ENCODE measurements at places on chromosomes 13 and 19.

DNA sequence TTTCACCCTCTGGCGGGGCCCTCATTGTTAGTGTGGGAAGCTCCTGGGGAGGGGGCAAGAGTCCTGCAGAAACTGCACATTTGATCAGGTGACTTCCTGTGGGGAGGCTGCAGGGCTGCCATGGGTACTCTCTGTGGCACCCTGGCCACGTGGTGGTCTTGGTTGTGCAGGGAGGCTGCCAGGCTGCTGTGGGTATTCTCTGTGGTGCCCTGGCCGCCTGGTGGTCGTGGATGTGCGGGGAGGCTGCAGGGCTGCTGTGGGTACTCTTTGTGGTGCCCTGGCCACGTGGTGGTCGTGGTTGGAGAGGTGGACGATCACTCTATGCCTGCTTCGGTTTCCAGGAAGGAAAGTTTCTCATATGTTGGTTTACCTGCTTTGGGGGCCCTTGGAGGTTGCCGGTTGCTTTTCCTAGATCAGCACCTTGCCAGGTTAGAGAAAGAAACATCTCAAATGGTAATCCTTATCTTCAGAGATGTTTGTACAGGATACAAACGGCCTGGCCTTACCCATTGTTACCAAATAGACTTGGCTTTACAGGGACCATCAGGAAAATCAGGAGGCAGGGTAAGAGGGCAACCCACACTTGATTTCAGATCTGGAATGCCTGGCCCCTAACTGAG is 22.9 kb downstream of the TEX29 start:
- no peak for DNase-seq

DNA sequence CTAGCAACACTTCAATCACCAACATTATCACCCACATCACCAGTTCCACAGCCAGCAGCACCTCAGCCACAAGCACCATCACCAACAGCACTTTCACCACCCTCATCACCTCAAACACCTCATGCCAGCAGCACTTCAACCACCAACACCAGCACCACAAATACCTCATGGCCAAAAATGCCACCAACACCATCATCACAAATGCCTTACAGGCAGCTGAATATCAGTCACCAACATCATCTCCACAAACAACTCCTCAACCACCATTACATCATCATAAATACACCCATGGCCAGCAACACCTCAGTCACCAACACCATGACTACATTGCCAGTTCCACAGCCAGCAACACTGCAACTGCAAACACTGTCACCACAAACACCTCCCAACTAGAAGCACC is 10.4 kb downstream of the FCER2 start:
- DNase-seq, result no peak

GRCh38 chr13:111844682-111845081 is 222.3 kb upstream of the SOX1 start:
- DNase-seq, result no peak

GRCh38 chr13:83272076-83272475 is 610.2 kb downstream of the SLITRK1 start:
- DNase-seq, result no peak

- DNase-seq, result peak; percentile 46
Observed at GRCh38 chr13:109494925-109495369, 291.4 kb downstream of the IRS2 start.

DNA sequence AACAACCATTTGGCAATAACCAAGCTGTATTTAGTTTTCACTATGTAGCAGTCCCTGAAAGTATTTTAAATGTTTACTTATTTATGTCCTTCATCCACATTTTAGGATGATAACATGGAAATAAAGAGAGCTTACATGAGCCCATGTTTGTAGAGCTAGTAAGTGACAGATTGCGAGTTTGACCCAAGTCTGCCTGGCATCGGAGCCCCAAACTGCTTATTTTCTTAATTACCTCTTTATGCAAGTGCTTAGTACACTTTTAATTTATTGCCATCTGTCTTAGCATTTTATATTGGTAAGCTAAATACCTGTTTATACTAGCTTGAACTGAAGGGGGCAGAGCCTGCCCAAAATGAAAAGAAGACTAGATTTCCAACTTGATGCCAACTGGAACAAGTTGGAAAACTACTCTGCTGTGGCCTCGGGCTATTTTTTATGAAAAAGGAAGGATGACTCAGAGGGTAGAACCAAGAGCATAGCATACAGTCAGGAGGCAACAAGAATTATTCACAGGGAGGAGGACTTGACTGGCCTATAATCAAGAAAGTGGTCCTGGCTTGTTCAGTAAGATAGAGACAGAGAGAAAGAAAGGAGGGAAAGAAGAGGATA is 150.2 kb downstream of the NDFIP2 start:
- DNase-seq, result peak; percentile 78

GRCh38 chr19:17695198-17695597 is 7.0 kb upstream of the UNC13A start:
- DNase-seq, result no peak

- DNase-seq, result no peak
Observed at GRCh38 chr19:42497492-42498168, 30.7 kb downstream of the CEACAM1 start.

DNA sequence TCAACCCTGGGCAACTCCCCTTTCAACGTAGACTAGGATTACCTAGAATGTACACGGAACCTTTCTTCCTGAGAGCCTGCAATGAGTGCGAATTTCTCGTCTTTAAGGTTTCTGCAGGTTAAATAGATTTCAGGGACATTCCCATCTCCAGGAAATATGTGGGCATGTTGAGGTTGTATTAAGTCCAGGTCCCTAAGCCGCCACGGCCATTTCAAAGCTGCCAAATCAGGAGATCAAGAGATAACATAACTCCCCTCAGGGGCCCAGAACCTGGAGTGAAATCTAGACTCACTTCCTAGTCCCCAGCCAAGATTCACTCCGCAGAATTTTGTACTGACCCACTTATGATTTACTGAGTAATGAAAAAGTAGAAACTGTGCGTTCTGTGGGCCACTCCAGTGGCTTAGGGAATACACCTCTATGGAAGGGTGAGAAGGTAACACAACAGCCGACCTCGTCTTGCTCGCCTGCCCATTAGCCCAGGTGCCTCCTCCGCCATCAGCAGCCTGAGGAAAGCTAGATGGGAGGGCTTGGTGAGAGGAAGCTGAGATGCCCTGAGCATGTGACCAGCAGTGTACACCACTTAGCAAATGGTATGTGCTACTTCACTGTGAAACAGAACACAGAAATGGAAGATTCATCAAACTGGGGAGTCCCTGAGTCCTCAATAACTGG is 98.5 kb upstream of the SOX1 start:
- DNase-seq, result no peak

- peak; percentile 89 for DNase-seq
Observed at GRCh38 chr19:850221-850978, 1.7 kb upstream of the ELANE start.

DNA sequence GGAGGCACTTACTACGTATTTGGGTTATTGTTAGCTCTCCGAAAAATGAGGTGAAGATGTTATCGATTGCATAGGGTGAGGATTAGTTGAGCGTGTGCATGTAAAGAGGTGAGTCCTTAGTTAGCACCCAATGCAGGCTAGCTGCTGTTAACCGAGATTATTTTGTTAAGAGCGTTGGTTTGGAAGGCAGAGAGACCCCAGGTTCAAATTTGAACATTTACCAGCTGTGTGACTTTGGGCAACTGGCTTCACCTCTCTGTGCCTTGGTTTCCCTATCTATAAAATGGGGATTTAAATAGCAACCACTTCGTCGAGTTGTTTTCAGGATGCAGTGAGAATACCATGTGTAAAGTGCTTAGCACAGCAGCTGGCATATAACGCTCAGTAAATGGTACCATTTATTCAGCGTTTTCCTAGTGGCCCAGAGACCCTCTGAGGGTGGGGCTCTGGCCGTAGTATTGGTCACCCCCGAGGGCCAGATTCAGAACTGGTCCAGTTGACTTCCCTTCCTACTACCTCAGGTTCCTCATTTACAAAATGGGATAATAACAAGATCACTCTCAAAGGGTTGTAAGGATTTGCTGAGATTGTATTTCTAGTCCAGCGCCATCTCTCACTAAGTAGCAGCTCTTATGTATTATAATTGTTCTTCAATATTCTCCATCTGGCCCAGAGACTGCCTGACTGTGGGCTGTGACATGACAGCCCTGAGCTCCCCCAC is 887 bp downstream of the SIPA1L3 start:
- DNase-seq, result no peak

- no peak for DNase-seq
Observed at GRCh38 chr19:40723661-40724254, 6.8 kb downstream of the ITPKC start.

- no peak for DNase-seq
Observed at GRCh38 chr19:49739933-49740332, 23.2 kb downstream of the TSKS start.

- no peak for DNase-seq
Observed at GRCh38 chr13:93460005-93460404, 233.4 kb downstream of the GPC6 start.

- no peak for DNase-seq
Observed at GRCh38 chr19:35768082-35768421, 7.3 kb upstream of the ARHGAP33 start.

GRCh38 chr13:20501120-20501519 is 24.5 kb downstream of the CRYL1 start:
- no peak for DNase-seq

GRCh38 chr19:15672580-15673175 is at the start of gene CYP4F12:
TSS of gene CYP4F12 (plus strand) at chr19:15673087. CDS start at chr19:15673530, 443 bp downstream.
- no peak for DNase-seq

GRCh38 chr13:32829676-32830335 is 186.4 kb upstream of the KL start:
- DNase-seq, result no peak

DNA sequence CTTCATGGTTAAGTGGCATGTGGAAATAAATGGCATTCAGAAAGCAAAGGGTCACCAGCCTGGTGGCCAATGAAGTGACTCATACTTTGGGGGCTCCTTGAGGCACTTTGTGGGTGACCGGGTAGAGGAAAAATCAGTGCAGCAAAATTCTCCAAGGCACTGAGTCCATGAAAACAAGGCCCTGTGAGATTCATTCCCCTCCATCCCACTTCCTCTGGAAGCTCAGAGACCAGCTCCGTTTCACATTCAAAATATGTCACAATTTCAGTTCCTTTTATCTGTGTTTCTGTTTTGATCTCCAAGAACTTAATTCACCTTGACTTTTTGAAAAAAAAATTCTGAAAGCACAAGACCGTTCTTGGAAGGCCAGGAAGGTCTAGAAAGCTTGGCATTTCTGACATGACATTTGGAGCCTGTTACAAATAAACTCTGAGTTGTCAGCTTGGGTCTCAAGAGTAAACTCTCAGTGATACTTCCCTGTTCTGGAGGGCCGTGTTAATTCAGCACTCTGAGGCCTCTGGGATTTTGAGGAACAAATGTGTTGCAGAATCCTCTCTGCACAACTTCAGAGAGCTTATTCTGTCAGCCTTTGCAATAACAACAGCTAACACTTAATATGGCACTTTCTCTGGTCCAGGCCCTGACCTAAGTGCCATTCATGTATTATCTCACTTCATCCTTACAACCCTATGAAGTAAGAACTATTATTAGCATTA is 6.8 kb downstream of the CYSLTR2 start:
- no peak for DNase-seq

DNA sequence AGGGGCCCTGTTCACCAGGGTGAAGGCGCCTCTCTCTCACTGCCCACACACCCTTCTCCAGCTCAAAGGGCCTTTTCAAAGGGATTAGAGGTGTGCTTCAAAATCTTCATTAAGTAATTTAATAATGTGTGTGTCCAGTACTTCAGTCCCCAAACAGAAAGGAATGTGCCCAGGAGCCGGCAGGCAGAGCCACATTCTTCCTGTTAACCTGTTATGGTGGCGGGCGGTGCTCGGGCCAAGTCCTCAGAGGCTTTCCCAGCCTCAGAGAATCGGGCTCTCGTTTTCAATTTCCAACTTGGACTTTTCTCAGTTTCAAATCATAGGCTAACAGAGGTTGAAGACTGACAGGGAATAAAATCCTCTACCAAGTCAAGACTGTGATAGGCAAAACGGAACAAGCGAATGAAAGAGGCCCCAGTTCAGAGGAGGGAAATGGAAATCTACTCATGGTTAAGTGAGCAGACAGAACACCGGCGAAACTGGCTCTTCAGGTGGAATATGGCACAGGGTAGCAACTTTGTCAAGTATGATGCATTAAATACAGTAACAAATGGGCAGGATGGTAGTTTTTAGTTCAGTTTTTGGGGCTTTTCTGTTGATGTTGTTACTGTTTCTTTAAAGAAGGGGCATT is 68.6 kb downstream of the FOXO1 start:
- DNase-seq, result no peak

DNA sequence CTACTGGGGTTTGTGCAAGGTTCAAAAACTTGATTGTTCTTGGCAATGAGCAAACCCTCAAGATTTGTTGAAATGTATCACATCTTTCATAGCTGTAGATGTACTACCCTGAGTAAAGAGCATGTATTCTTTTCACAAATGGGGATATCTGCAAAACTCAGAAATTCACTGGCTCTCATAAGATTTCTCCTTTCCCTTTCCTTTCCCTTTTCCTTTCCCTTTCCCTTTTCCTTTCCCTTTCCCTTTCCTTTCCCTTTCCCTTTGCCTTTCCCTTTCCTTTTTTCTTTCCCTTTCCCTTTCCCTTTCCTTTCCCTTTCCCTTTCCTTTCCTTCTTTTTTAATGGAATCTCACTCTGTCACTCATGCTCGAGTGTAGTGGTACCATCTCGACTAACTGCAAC is 69.1 kb downstream of the FNDC3A start:
- DNase-seq, result no peak

DNA sequence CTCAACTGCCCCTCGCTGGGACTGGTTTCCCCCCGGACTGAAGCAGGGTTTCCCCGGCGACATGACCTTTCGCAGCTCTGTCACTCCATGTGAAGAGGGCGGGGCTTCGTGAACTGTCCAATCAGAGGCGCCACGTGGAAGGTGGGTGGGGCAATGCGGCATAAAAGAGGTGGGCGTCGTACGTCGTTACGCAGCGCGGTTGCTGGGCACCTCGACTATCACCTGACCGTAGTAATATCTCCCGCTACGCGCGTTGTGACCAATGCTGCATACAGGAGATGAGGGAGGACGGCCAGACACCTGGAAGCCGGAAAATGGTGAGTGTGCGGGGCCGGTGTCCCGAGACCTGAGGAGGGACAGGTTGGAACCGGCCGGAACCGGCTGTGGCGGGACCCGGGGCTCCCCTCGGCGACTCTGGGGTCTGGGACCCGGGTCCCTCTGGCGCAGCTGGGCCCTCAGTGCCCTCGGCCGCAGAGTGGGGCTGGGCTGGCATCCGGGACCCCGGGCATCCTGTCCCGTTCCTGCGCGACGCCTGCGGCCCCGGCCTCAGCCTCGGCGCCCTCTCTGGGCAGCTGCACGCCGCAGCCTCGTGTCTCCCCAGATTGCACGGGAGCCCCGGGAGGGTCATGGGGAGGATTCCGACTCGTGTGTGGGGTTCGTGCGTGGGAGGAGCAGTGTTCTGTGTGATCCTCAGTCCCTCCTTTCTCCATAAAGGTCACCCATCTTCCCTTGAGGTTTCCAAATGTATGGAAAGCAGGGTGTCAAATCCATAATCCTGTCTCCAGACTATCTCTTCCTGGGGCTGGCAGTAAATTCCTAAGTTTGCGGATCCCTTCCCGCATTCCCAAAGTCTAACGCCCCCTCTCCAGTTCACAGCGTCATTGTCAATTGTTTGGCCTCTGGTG is 32.2 kb downstream of the ZNF136 start:
- DNase-seq, result no peak

Measured in GM04504 (cell line).